Stimulated activated CD8-positive, alpha-beta memory T cell treated with anti-CD3 and anti-CD28 coated beads, Interleukin-2, amount 100 ng/mL, for 1 hour (primary cell): ENCODE measurements at places on chromosomes 5 and 9.

GRCh38 chr5:115022303-115022702 is 147.4 kb downstream of the TRIM36 start:
- DNase-seq, result no peak

DNA sequence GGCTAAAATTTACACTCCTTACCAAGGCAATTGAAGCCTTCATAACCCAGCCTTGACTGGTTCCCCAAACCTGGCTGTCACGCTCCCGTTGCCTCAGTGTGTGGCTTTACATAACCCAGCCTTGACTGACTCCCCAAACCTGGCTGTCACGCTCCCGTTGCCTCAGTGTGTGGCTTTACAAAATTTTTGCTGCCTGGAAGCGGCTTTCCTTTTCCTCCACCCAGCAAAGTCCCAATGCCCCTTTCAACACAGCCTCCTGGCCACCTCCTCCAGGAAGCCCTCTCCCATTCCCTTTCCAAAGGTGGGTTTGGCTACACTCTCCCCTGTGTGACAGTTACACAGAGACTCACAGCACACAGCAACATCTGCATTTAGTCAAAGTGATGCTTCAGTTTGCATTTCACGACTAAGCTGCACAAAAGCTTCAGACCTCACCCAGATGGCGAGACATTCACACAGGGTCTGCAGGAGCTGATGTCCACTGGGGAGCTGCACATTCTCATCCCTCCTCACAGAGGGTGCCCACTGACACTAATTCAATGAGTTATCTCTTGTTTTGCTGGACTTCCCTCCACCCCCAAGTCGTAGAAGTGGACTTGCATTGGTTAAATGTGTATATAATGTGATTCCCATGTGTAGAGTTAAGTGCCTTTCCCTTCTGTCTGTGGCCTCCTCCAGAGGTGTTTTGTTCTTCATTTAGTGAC is 156.6 kb upstream of the PHYKPL start:
- no peak for DNase-seq

DNA sequence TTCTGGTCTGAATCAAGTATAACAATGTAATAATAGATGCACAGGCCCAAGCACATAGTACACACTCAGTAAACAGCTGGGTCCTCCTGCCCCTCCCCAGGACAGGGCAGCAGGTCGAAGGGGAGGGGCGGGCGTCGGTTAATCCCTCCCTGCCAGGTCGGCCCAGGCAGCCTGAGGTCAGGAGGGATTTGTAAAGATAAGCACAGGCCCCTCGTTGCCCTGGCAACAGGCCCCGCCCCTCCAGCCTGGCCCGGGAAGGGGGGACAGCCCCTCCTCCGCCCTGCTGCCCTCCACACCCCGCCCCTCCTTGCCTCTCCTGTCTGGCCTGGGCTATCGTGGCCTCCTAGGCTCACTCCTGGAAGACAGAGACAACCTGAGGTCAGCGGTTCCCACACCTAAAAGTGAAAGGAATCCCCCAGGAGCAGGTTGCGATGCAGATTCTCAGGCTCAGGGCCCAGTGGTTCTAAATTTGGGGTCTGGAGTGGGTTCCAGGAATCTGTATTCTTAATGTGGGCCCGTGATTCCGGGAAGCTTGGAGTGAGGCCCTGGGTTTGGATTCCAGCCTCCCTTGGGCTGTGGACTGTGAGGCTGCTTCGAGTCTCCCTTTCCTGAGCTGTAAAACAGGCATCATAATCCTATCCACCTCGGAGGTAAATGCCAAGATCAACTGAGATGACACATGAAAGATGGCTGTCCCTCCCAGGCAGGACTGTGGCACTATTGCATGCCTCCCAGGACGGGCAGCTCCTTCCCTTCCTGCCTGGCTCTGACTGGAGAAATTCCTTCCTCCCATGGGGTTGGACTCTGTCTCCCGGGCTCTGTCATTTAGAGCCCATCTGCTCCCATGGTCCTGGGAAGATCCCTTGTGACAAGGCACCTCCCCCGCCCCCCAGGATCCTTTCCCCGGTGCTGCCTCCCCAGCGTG is 4.4 kb downstream of the CRB2 start:
- no peak for DNase-seq

- no peak for DNase-seq
Measured at GRCh38 chr5:160221082-160221481, 8.2 kb upstream of the FABP6 start.

GRCh38 chr9:108761655-108762347 is 94.0 kb downstream of the ACTL7B start:
- DNase-seq, result no peak

DNA sequence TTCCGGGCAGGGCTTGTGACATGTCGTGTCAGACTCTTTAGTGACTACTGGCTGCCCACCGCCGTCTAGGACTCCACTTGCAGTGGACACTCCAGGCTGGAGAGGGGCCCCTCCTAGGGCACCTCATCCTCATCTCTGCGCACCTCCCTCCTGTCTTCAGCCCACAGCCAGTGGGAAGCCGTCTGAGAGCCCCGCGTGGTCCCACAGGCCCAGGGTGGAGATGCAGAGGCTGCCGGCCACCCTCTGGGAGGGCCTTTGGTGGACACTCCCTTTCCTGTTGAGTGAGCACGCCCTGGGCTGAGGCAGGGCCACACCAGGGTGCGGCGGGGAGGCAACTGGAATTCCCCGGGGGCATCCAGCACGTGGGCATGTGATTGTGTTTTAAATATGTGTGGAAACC is 80.5 kb downstream of the IRX2 start:
- DNase-seq, result no peak

- no peak for DNase-seq
Measured at GRCh38 chr9:135814421-135815095, 92.8 kb downstream of the CAMSAP1 start.

DNA sequence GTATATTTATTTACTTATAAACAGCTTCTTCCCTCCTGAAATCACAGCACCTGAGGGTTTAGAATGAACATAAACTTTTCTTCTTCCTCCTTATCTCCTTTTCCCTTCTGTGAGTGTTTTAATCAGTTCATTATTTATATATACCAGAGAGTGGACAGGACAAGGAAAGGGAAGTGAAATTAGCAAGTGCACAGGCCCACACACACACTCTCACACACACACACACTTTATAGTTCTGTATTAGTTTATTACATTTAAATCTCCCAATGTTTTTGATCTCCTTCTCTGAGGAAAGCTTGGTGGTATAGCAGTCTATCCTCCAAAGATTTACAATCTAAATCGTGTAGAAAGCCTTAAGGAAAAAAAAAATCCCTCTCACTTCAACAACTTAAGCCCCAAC is 353.5 kb downstream of the NDUFS4 start:
- no peak for DNase-seq

- no peak for DNase-seq
Measured at GRCh38 chr5:57219386-57219785, 45.5 kb downstream of the GPBP1 start.

GRCh38 chr9:33170464-33171415 is 3.6 kb upstream of the B4GALT1 start:
- no peak for DNase-seq

GRCh38 chr5:36878392-36879082 is 2.0 kb downstream of the NIPBL start:
- no peak for DNase-seq

DNA sequence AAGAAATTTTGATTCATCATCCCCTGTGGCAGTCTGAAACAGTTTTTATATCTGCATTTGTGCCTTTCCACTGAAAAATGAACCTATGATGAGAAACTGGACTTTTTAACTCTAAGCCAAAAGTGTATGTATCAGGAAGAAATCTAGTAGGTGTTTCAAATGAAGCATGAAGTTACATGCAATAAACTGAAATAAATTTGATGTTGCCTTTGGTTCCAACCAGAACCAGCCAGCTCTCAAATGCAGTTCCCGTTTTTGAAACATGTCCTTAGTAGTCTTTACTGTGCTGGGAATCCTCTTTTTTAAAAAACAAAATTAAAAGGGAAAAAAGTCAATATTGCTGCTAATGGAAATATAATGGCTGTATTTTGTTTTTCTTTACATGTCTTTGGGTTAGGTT is 43.9 kb downstream of the HACD4 start:
- DNase-seq, result no peak

- DNase-seq, result no peak
Measured at GRCh38 chr9:136011703-136012496, 50.7 kb upstream of the UBAC1 start.

- no peak for DNase-seq
Measured at GRCh38 chr5:18395126-18396110, 761.2 kb downstream of the TAF11L14 start.

- no peak for DNase-seq
Measured at GRCh38 chr5:141121563-141121962, at the start of gene PCDHB4. Gene PCDHB4, plus strand, starts transcription at chr5:141121818. Its CDS starts 181 bp downstream, at chr5:141121999.

DNA sequence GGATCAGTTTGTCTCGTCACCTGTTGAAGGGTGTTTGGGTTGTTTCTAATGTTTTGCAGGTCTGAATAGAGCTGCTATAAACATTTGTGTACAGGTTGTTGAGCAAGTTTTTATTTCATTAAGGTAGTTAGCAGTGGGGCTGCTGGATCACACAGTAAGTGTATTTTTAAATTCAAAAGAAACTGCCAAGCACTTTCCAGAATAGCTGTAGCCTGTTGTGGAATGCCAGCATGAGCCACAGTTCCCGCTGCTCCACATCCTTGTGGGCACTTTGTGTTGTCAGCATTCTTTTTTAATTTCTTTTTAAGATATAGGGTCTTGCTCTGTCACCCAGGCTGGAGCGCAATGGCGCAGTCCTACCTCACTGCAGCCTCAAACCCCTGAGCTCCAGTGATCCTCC is 14.5 kb downstream of the FBXW5 start:
- no peak for DNase-seq

- no peak for DNase-seq
Measured at GRCh38 chr5:84372066-84372695, 12.5 kb downstream of the EDIL3 start.

- DNase-seq, result no peak
Measured at GRCh38 chr9:89497257-89497963, 503 bp downstream of the SEMA4D start.

- no peak for DNase-seq
Measured at GRCh38 chr9:96056226-96056625, 180.7 kb downstream of the ERCC6L2 start.

DNA sequence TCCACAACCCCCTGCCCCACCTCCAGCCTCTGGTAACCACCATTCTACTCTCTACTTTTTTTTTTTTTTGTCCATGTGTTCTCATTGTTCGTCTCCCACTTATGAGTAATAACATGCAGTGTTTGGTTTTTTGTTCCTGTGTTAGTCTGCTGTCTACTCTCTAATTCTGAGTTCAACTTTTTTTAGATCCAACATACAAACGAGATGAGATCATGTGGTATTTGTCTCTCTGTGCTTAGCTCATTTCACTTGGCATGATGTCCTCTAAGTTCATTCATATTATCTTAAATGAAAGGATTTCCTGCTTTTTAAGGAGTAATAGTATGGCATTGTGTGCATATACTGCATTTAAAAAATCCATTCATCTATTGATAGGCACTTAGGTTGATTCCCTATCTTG is 130.9 kb downstream of the NMUR2 start:
- no peak for DNase-seq

GRCh38 chr9:34454571-34455065 is 3.8 kb downstream of the FAM219A start:
- DNase-seq, result no peak

GRCh38 chr5:170511551-170512258 is 7.9 kb downstream of the KCNIP1 start:
- no peak for DNase-seq

DNA sequence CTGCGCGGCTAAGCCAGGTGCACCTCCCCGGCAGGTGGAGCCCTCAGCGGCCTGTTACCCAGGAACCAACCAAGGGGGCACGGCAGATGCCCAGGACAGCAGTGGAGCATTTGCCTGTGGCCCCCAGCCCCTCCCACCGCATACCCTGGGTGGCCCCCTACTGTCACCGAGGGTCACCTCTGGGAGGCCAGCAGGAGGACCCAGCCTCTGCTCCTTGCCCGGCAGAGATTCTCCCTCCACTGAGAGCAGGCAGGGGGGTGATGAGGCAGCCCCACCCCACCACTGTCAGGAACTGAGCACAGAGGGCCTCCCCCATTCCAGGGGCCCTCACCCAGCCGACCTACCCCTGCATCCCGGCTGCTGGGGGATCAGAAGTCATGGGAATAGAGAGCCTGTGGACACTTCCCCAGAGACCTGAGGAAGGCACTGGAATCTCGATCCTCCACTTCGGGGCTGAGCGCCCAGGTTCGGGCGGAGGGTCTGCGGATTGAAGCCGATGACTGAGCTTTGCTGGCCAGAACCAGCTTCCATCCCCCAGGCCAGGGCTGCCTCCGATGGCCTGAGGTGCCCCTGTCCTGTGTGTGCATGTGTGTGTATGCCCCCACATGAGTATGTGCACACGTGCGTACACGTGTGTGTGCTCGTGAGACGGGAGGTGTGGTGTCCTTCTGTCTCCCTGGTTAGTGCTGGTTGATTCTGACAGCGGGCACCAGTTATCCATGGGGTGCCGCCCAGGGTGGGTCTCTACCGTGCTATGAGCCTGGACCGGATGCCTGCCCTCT is at the start of gene QRFP:
Gene QRFP, minus strand, starts transcription at position 580 of the 782 bp plus-strand sequence. CDS start 2,974 bp downstream, outside the sequence.
- no peak for DNase-seq

DNA sequence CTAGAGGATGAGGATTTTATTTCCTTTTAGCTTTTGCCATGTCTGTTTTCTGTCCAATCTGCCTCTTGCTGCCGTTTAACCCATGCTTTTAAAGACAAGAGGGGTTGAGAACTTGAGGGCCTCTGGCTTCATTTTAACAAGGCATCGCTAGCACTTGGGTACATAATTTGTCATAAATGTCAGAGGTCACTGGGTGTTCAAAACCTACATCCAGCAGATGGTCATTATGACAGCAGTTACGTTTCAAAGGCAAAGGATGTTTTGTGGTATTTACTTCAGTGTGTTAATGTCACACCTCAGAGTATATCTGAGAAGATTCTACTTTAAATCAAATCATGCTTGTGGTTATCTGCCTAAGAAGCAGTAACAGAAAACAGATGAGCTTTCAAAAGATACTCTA is 918.3 kb downstream of the NR2F1-AS1 start:
- DNase-seq, result no peak

- DNase-seq, result no peak
Measured at GRCh38 chr9:6938447-6938846, 180.7 kb downstream of the KDM4C start.

DNA sequence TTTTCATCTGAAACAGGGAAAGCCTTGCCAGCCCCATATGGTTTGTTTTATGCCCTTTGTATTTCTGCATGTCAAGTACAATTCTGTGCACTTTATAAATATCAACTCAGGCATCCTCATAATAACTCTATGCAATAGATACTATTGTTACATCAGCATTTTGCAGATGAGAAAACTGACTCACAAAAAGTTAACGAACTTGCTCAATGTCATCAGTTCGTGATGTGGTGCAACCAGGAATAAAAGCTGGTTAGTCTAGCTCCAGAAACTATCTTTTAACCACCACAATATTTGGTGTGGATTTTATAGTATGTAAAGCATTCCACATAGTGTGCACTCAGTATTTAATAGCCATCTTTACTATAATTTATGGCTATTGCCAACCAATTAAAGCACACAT is 134.9 kb downstream of the MRPS30 start:
- DNase-seq, result no peak
